ENCODE measurements at places on chromosomes 2 and 18. TPM values are rescaled to one million over a fixed set of nuclear protein-coding genes. Genes with fewer than 3 reads are reported as not detected.
A peak's percentile ranks its signal among the peaks of the same experiment; 100 is the strongest.

- no peak for DNase-seq
Observed at GRCh38 chr2:213537579-213537978, 253.3 kb downstream of the SPAG16 start.

GRCh38 chr2:43356774-43357173, 130.4 kb upstream of the ZFP36L2 start:
- peak; percentile 73 for DNase-seq

DNA sequence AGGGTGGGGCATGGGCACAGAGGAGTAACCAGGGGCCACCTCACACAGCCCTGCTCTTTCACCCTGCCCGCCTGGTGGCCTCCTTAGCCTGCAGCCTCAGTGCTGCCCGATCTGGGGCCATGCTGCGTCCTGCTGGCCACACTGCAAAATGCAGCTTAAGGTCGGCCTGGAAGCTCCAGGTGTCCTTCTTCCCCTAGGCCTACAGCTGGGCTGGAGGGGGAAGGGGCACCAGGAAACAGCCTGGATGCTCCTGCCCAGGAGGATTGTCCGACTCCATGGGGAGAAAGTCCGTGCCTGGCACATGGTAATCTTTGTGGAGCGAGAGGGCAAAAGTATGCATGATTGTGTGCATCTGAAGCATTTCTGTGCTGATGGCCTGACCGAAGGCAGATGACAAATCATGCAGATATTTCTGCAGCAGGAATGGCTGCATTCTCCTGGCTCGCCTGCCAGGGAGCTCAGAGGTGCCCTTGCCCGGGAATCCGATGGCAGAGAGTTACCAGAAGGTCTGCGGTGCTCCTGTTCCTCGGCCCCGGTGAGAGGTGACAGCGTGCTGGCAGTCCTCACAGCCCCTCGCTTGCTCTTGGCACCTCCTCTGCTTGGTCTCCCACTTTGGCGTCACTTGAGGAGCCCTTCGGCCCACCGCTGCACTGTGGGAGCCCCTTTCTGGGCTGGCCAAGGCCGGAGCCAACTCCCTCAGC, 12.8 kb upstream of the ALPP start:
- DNase-seq: peak; percentile 56

- no peak for DNase-seq
Observed at GRCh38 chr2:104577143-104577542, 276.8 kb upstream of the POU3F3 start.

Gene B4GALT6
- 1.5 TPM for total RNA-seq

Gene TEKT4
- not detected for total RNA-seq
